IPS DF 19.7 (cell line): ENCODE measurements at places on chromosomes 4 and X.

GRCh38 chr4:169099771-169100180, 89.7 kb upstream of the CBR4 start:
- no peak for DNase-seq

DNA sequence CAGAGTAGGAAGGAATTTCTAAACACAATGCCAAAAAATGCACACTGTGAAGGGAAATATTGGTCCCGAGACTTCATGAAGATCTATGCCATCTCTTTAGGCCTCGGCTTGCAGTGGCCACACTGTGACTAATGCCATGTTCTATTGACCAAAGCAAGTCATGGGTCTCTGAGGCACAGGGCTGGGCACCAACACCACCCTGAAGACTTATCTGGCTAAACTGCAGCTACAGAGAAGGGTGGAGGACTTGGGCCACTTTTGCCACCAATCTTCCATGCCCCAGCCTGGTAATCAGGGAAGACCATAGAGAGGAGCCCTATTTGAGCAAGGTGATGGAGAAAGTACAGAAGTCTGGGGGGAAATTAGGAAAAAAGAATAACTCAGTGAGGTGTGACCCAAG, 42.1 kb downstream of the HMX1 start:
- DNase-seq: no peak

DNA sequence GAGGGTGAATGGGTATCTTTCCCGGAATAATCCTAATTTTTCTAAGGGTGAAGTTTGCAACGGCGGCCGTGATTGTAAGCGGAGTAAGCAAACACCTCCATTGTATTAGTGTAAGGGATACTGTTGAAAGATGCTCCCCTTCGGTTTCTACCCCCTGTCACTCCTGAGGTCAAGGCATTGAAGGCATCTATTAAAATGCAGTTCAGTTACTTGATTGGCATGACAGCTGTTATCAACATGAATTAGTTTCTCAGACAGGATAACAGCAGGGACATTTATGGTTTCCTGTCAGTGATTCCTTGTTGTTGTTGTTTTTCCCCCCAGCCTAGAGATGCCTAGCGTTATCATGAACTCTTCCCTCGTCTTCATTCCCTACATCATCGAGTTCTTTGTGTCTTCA, 552 bp downstream of the SLC25A14 start:
- DNase-seq: no peak

DNA sequence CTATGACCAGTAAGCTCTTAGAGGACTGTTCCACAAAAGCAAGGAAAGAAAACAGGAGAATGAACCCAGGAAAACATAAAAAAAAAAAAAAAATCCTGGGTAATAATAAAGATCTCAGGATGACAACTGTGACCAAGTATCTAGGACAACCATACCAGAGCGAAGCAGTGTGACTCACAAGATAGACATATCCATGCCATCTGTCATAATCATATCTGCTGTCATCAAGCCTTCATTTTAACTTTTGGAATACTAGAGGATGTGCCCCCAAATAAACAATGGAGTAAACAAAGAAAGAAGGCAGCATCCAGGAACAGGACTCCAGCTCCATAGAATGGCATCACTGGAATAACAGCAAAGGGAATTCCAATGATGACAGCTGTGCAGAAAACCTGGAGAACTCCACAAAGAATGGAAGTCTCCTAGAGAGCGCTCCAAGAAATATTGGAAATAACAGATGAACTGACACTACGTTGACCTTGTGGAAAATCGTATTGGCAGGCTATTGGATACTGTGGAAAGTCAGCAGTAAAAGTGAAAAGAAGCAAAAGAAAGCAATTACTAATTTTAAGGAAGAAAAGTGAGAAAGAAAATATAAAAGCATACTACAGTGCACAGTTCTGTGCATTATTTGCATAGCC, 35.3 kb downstream of the HPGDS start:
- DNase-seq: no peak

GRCh38 chr4:184313058-184313581, 95.4 kb upstream of the ENPP6 start:
- no peak for DNase-seq

GRCh38 chr4:99134586-99134985, 9.5 kb downstream of the ADH4 start:
- DNase-seq: no peak

- no peak for DNase-seq
These were observed 343.5 kb upstream of the SFRP2 start for GRCh38 chr4:154132406-154132805.

- DNase-seq: no peak
These were observed 26.2 kb upstream of the RHOH start for GRCh38 chr4:40170588-40170987.

DNA sequence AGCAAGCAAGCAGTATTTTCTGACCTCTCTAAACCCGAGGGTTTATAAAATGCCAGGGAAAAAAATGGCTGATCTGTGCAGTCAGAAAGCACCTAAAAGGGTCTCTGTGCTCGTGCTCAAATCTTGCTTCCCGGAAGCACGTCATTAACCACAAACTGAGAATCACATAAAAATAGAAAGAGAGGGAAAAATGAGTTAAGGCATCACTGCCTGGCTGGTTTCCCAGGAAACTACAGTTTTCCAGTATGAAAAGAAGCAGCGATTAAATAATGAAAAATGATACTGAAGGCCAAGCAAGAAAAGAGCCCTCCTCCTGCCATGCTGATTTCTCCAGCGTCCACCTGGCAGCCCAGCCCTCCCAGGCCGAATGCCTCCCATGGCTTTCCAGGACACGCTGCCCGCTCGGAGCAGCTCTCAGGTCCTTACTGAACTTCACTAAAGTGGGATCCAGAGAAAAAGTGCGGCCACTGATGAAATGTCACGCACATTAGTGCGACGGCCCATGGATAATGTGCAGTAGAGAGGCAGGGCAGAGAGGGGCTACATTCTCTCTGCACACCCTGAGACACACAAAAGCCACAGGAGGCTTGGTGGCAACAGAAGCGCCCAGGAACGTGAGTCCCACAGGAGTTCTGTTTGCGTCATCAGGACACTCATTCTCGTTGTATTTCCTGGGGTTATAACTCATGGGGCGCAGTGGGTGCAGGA, 80.4 kb downstream of the WFS1 start:
- no peak for DNase-seq

- no peak for DNase-seq
These were observed at the start of gene GRIA2 for GRCh38 chr4:157220371-157220881. Gene GRIA2, plus strand, starts transcription at chr4:157220728. Its CDS starts 315 bp downstream, at chr4:157221043.

- DNase-seq: no peak
These were observed 55.3 kb downstream of the STBD1 start for GRCh38 chr4:76361689-76362412.
